ENCODE measurements at places on chromosomes 13 and 19.

DNA sequence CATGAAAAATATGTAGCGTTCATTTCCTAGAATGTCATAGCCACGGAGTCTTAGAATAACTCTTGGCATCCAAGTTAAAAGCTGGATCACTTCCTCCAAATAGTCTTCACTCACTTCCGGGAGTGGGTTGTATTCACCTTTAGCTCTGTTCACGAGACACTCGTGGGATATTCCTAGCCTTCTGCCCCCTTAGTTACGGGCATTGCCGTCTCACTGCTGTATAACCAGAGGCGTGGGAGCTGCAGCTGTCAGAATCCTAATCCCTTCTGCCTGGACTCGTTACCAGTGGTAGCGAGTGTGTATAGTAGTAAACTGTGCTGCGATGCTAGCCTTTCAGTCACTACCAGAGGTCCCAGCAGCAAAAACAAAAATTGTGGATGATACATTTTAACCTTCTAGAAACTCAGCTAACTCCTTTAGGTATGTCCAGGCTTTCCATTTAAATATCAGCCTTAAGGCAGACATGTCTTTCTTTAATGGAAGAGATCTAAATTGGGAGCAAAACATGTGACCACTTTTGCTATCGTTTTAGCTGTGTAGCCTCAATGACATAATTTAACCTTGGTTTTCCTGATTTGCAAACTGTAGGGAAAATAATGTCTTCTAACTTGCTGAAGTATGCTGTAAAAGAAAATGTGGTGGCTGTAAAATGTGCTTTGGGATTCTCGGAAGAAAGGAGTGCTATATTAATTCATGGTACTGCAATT, 34.1 kb downstream of the ERCC5 start:
- no peak for DNase-seq

- no peak for DNase-seq
Observed at GRCh38 chr19:47275791-47276461, 1.2 kb downstream of the INAFM1 start.

GRCh38 chr13:39565036-39565949, 37.7 kb downstream of the LHFPL6 start:
- no peak for DNase-seq

DNA sequence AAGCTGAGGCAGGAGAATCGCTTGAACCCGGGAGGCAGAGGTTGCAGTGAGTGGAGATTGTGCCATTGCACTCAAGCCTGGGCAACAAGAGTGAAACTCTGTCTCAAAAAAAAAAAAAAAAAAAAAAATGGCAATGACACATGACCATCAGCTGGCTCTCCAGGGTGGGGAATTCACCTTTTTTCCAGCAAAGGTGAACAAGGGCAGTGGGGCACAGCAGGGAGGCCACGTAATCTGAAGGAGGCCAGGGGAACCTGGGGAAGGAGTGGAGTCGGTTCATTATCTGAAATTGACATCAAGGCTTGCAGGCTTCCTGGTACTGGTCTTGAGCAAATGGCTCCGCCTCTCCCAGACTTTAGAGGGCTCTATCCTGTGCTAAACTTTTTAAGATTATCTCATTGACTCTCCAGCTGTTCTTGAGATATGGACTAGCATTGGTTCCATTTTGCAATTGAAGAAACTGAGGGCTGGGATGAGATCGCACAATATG, 28.1 kb downstream of the KEAP1 start:
- no peak for DNase-seq

DNA sequence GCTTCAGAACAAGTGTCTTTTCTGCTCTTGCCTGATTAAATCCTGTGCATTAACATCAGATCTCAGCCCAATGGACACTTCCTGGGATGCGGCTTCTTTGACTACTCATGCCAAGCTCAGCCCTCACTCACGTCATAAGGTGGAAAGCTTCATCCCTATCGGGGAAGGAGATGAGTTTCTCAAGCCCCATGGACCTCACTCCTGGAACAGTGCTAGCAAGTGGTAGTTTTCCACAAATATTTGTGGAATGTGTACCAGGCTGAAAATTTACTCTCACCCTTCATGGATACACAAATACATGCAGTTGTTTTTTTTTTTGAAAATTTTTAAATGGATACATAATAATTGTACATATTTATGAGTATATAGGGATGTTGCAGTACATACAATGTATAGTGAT, 34.6 kb upstream of the FARP1 start:
- DNase-seq = no peak

GRCh38 chr19:2057484-2058469, 6.7 kb upstream of the MKNK2 start:
- DNase-seq = no peak

- DNase-seq = no peak
Observed at GRCh38 chr19:6412061-6412446, 12.6 kb downstream of the KHSRP start.

- no peak for DNase-seq
Observed at GRCh38 chr19:11373166-11373884, 1.1 kb upstream of the SWSAP1 start.

DNA sequence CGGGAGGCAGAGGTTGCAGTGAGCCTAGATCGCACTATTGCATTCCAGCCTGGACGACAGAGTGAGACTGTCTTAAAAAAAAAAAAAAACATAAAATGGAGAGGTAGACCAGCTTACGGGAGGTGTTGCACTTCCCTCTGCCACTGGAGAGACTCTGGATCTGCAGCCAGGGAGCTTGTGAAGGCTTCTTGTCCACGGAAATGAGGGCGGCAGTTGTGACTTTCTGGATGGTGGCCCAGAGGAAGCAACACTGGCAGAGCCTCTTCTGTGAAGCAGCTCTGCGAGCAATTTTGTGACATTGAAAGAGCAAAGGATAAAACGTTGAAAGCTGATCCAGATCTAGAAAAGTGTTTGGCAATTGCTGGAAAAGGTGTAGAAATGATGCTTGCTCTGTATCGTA, 10.4 kb downstream of the SPINT2 start:
- DNase-seq = no peak

DNA sequence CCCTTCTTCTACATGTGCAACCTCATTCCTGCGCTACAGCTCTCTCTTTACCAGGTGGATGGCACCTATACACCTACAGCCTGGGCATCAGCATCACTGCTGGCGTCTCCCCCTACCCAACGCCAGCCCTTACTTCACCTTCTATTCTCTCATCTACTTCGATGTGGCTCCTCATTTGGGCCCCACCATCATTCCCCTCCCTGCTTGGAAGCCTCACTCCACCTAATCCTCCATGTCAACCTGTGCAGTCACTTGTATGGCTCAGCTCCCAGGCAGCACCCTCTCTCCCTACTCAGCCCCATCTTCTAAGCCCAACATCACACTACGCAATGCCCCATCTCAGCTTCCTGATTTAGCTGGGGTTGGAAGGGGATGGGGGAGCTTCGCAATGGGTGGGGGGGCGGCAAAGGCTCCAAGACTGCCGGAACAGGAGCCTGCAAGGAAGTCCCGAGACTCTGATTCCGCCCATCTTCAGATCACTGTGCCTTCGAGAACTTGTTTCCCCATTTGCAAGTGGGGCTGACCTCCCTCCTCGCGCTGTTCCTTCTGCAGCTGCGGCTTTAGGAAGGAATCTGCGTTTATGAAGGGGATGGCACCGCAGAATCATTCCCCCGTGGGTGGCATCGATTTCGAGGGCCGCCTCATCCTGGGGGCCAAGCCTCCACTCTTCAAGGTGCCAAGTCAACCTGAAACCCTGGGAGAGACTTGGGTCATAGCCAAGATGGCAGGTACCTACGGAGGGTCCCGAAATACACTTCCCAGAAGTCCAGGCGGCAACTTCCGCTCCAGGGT, 913 bp downstream of the MZF1 start:
- no peak for DNase-seq

GRCh38 chr13:33845572-33846302, 27.8 kb downstream of the RFC3 start:
- no peak for DNase-seq

DNA sequence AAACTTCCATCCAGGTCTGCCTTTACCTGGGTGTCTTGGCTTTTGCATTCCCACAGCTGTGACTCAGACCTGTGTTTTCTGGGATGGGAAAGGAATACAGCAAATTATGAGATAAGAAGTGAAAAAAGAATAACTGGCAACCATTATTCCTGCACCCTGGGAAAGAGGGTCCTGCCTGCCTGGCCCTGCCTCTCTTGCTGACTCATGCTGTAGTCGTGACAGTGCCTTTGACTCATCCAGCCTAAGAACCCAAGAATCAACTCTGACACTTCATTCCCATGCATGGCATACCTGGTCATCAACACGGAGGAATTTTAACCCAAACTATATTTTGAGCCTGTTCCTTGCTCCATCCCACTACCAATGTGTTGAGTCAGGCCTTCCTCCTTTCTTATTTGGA, 185.4 kb upstream of the SERP2 start:
- DNase-seq = no peak

GRCh38 chr13:91596842-91597241, 198.4 kb downstream of the GPC5 start:
- no peak for DNase-seq

GRCh38 chr13:97114651-97115050, 107.5 kb upstream of the MBNL2 start:
- no peak for DNase-seq

DNA sequence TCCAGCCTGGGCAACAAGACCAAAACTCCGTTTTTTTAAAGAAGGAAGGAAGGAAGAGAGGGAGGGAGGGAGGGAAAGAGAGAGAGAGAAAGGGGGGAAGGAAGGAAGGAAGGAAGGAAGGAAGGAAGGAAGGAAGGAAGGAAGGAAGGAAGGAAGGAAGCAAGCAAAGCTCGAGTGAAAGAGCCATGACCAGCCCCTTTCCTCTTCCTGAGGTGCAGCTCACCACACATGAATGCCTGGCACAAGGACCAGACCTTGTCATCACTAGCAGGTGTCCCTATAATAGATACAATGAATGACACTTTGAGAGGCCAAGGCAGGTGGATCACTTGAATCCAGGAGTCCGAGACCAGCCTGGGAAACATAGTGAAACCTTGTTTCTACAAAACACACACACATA, 31.0 kb downstream of the SPRY2 start:
- DNase-seq = no peak

DNA sequence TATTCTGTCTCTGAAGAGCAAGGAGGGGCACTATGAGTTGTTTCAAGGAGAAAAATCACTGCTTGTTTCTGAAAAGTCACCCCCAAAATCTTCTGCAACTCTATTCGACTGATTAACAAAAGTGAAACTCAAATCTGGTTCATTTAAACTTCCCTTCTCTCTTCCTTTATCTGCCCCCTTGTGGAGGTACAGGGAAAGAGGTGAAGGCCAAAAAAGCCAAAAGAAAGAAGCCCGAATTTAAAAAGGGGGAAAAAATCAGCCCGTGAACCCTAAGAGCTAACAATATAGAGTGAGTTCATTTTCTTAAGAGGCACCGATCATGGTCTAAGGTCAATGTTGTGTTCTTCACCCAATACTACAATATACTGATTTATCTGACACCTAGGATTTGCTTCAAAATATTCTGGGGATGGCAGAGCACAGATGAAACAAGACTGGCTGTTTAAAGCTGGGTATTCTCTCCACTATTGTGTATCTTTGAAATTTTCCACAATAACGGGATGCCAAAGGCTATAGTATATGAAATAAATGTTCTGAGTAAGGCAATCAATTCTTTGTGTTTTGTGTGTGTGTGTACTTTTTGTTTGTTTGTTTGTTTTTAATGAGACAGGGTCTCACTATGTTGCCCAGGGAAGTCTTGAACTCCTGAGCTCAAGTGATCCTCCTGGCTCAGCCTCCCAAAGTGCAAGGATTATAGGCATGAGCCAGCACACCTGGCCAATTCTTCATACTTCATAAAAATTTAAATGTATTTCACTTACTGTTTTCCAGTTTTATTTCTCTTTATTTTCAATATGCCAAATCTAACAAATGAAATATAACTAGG, 55.0 kb upstream of the EEF1AKMT1 start:
- DNase-seq = no peak

- DNase-seq = no peak
Observed at GRCh38 chr19:15251010-15251748, 18.9 kb upstream of the EPHX3 start.

- DNase-seq = no peak
Observed at GRCh38 chr19:6489278-6490061, 7.9 kb upstream of the DENND1C start.

GRCh38 chr19:13770013-13770635, 4.1 kb upstream of the C19orf53 start:
- DNase-seq = no peak

DNA sequence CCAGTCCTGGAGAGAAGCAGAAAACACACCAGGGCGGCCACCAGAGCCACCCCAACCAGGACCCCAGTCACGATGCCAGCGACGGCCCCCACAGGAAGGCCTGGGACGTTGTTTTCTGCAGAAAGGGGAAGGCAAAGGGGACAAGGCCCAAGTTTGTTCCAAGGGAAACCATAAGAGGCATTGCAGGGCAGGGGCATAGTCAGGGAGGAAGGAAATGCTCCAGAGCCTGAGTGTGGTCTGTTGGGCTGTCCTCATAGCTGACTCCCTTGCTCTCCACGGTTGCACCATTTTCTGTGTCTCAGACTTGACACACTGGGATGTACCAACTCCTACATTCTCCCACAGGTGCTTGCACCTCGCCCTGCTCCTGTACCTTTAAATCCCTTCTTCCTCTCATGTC, 5.2 kb downstream of the CEACAM4 start:
- DNase-seq = no peak

- peak; percentile 17 for DNase-seq
Observed at GRCh38 chr19:56350416-56351045, 35.9 kb upstream of the ZSCAN5A start.

DNA sequence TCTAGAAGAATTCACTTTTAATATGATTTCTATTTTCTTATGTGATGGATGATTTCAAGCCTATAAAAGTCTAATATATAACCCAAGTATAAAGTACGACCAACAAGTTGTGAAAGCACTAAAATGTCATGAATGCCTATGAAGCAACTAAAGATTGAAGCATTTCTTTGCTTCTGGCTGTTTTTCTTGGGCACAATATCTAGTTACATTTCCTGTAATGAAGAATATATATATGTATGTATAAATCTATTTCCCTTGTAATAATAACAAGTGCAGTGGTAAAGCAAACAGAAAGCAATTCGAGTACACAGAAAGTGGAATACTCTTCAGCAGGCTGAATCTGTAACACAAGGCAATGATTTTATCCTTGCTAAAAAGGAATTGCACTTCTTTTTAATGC, 5.4 kb downstream of the PCDH20 start:
- DNase-seq = no peak

DNA sequence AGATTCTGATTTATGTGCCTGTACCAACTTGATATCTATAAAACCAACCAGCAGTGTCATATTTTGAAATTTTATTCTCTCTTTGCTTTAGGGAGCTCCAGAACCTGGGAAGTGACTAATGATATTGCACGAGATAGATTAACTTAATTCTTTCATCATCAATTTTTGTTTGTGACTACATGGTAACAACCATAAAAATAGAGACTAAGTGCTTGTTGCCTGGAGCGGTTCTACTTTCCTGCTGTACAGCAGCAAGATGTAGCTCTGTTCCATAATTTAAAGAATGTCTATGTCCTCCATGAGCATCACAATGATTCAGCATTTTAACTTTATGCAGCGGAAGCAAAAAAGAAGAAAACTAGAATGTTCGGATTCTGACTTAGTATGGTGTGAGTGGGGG, 275.6 kb downstream of the KLF5 start:
- no peak for DNase-seq

GRCh38 chr13:31629085-31629780, 110.1 kb upstream of the RXFP2 start:
- no peak for DNase-seq

All from T-helper 9 cell (primary cell).